ENCODE measurements at places on chromosomes 11 and 22. TPM values are rescaled to one million over a fixed set of nuclear protein-coding genes. Genes with fewer than 3 reads are reported as not detected.

Gene POU2AF3
- total RNA-seq: 9.6 TPM

Gene IL18BP
- 11.6 TPM for total RNA-seq

Gene SCUBE1
- total RNA-seq: 6.4 TPM

Gene OR52A1
- total RNA-seq: not detected

Gene BEST1
- 0.40 TPM for total RNA-seq

DNA sequence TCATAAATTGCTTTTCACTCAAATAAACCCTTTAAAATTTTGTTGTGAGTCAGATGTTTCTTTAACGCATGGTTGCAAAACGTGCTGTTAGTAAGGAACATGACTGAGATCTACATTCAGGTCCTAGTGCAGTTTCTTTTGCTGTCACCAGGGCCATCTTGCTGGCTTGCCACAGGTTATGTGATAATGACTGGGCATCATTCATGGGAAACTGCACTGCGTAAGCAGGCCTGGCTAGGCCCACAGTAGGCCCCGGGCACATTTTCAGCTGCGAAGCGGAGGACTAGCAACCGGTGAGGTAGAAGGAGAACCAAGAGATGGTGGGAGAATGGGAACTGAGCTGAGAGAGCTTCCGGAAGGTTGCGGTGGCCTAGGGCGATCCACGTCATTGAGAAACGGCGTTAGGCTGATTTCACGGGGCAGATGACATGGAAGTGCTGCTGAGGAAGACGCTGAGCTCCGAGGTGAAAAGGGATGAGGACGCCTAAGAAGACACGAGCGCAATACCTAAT lies 3.2 kb upstream of the KLHDC7B start:
- peak overlapping the region; percentile 93 for H3K27ac ChIP-seq
- no peaks in the 10 kb centered on the region for H3K36me3 ChIP-seq
- peaks cover 17% of the 10 kb centered on the region for H3K27me3 ChIP-seq

GRCh38 chr11:115503083-115503885 lies 931 bp downstream of the CADM1 start:
- H3K4me1 ChIP-seq: peaks cover 25% of the 10 kb centered on the region
- peaks cover 89% of the 10 kb centered on the region for H3K27me3 ChIP-seq
- peak overlapping the region; percentile 43 for H3K4me3 ChIP-seq
- peak; percentile 61 for DNase-seq

- DNase-seq: no peak
- H3K36me3 ChIP-seq: no peaks in the 10 kb centered on the region
- H3K4me3 ChIP-seq: no peak overlapping the region
- H3K27me3 ChIP-seq: no peaks in the 10 kb centered on the region
- H3K4me1 ChIP-seq: no peaks in the 10 kb centered on the region
Measured at GRCh38 chr11:116037861-116038260, 533.6 kb upstream of the CADM1 start.

GRCh38 chr11:27646051-27646818 lies 54.0 kb downstream of the BDNF start:
- no peak overlapping the region for H3K4me3 ChIP-seq
- no peaks in the 10 kb centered on the region for H3K27me3 ChIP-seq
- no peak for DNase-seq
- no peaks in the 10 kb centered on the region for H3K4me1 ChIP-seq

- no peaks in the 10 kb centered on the region for H3K36me3 ChIP-seq
- peak; percentile 70 for DNase-seq
- H3K4me1 ChIP-seq: peaks cover 47% of the 10 kb centered on the region
- no peak overlapping the region for H3K4me3 ChIP-seq
- H3K27ac ChIP-seq: peak overlapping the region; percentile 89
Measured at GRCh38 chr11:75719340-75720239, 2.0 kb downstream of the MOGAT2 start.

- no peak overlapping the region for H3K4me3 ChIP-seq
- DNase-seq: no peak
- no peaks in the 10 kb centered on the region for H3K27me3 ChIP-seq
Measured at GRCh38 chr11:123461164-123461563, 31.1 kb downstream of the GRAMD1B start.

- no peaks in the 10 kb centered on the region for H3K36me3 ChIP-seq
- H3K4me3 ChIP-seq: no peak overlapping the region
- no peak for DNase-seq
- H3K27ac ChIP-seq: no peak overlapping the region
- no peaks in the 10 kb centered on the region for H3K27me3 ChIP-seq
- peaks cover 6% of the 10 kb centered on the region for H3K4me1 ChIP-seq
Measured at GRCh38 chr11:68959465-68960293, 21.1 kb downstream of the MRGPRD start.

GRCh38 chr11:35491231-35491871 lies 34.1 kb downstream of the PAMR1 start:
- no peak overlapping the region for H3K27ac ChIP-seq
- no peak for DNase-seq
- H3K4me1 ChIP-seq: no peaks in the 10 kb centered on the region
- H3K4me3 ChIP-seq: no peak overlapping the region
- H3K36me3 ChIP-seq: no peaks in the 10 kb centered on the region

All from transverse colon (tissue), 4 donors.